Spinal cord (tissue), 10 donors: ENCODE measurements at places on chromosomes 11 and 22. TPM values are rescaled to one million over a fixed set of nuclear protein-coding genes. Genes with fewer than 3 reads are reported as not detected.

The MPZL2 gene
- total RNA-seq: 50.6 TPM

The SYT13 gene
- 21.5 TPM for total RNA-seq

The GSTT2B gene
- 5.5 TPM for total RNA-seq

The CFAP68 gene
- total RNA-seq: 12.9 TPM

The GLYAT gene
- 0.10 TPM for total RNA-seq

The CD3D gene
- total RNA-seq: not detected

The MOB2 gene
- total RNA-seq: 16.0 TPM

DNA sequence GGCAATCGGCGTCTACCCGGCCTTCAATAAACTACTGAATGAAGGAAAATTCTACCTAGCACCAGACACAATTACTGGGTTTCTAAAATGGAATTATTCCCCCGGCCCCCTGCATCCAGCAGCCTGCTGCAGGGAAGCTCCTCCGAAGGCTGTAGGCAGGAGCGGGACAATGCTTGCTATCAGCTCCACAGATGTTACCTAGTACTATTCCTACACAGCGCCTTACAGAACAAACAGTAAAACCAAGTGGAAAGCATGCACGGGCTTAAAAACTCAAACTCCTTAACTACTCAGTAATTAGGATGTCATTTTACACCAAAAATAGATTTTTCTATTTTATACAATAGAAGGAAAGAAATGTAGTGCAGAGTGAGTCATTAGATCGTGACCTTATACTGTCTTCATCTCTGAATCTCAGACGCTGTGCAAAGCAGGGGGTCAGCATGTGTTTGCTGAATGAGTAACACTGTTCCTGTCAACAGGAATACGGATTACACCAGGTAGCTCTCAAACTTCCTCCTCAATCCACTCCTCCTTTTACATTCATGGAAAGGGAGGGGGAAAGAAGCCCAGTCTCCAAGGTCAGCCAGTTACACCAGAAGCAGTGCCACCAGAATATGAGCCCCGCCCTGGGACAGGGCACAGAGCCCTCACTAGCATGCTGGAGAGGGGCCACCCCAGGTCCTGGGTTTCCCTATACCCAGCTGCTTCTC, 74.9 kb downstream of the PACSIN2 start:
- H3K4me3 ChIP-seq: no peak overlapping the region
- H3K36me3 ChIP-seq: peaks cover 1% of the 10 kb centered on the region
- H3K27ac ChIP-seq: peak overlapping the region; percentile 71
- no peak for DNase-seq
- H3K4me1 ChIP-seq: peaks cover 19% of the 10 kb centered on the region
- H3K27me3 ChIP-seq: no peaks in the 10 kb centered on the region

GRCh38 chr11:63380130-63380529, 10.5 kb downstream of the SLC22A9 start:
- DNase-seq: no peak
- H3K27me3 ChIP-seq: no peaks in the 10 kb centered on the region
- H3K36me3 ChIP-seq: no peaks in the 10 kb centered on the region
- H3K4me3 ChIP-seq: no peak overlapping the region

DNA sequence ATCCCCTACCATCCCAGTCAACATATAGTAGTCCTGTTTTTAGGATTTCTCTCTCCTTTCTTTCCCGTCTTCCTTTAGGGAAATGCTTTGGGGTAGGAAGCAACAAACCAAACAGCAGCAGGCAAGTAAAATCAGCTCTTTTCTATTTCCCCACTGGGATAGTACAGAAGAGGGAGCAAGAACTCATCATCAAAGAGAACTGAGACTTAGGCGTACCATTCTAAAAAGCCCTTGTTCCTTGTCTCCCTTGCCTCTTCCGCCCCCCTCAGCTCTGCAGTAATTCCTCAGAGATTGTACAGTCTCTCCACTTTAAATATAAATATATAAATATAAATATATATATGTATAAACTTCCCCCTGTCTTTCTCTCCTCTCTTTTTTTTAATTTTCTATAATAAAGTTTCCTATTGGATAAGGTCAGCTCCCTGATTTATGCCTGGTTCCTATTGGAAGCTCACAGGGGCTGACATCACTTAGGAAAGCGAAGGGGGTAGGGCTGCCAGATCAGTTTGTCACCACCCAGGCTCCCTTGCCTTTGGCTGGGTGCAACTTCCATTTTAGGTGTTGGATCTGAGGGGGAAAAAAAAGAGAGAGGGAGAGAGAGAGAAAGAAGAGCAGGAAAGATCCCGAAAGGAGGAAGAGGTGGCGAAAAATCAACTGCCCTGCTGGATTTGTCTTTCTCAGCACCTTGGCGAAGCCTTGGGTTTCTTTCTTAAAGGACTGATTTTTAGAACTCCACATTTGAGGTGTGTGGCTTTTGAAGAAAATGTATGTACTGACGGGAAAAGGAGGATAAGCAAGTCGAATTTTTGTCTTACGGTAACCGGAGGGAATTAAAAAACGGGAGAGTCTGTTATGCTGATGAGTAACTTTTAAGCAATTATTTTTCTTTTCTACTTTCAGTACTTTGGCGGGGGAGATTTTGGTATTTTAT, at the start of gene CTNND1:
Gene CTNND1, plus strand, starts transcription at position 502 of the 934 bp plus-strand sequence. CDS start 29,677 bp downstream, outside the sequence.
- peak; percentile 92 for DNase-seq
- H3K4me1 ChIP-seq: peaks cover 13% of the 10 kb centered on the region
- H3K36me3 ChIP-seq: no peaks in the 10 kb centered on the region
- peak within 1 kb of the TSS; percentile 94 for H3K4me3 ChIP-seq
- H3K27ac ChIP-seq: peak within 1 kb of the TSS; percentile 99

- DNase-seq: no peak
- H3K27ac ChIP-seq: peak overlapping the region; percentile 64
- H3K36me3 ChIP-seq: no peaks in the 10 kb centered on the region
- H3K4me1 ChIP-seq: peaks cover 44% of the 10 kb centered on the region
These were observed 85.7 kb downstream of the SNX19 start for GRCh38 chr11:130830566-130830965.

DNA sequence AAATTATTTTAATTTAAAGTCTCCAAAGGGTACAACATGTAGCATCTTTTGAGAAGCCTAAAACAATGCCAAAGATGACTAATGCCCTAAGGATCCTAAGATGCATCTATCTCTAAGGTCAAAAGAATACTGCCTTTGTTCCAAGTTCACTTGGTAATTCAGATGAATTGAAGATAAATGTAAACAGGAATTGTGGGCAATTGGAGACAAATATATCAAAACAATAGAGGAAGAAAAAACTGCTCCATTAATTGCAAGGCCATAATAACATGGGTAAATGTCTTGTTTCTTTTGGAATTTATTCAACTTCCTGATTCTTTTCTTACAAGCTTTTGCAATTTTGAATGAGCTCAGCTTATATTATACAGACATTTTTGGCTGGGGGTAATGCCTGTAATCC, 338.6 kb downstream of the TTC28 start:
- H3K27ac ChIP-seq: no peak overlapping the region
- no peaks in the 10 kb centered on the region for H3K4me1 ChIP-seq
- H3K27me3 ChIP-seq: no peaks in the 10 kb centered on the region
- no peak for DNase-seq

DNA sequence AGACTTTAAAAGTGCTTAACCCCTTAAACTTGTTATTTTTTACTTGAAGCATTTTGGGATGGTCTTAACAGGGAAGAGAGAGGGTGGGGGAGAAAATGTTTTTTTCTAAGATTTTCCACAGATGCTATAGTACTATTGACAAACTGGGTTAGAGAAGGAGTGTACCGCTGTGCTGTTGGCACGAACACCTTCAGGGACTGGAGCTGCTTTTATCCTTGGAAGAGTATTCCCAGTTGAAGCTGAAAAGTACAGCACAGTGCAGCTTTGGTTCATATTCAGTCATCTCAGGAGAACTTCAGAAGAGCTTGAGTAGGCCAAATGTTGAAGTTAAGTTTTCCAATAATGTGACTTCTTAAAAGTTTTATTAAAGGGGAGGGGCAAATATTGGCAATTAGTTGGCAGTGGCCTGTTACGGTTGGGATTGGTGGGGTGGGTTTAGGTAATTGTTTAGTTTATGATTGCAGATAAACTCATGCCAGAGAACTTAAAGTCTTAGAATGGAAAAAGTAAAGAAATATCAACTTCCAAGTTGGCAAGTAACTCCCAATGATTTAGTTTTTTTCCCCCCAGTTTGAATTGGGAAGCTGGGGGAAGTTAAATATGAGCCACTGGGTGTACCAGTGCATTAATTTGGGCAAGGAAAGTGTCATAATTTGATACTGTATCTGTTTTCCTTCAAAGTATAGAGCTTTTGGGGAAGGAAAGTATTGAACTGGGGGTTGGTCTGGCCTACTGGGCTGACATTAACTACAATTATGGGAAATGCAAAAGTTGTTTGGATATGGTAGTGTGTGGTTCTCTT, 2.8 kb downstream of the MALAT1 start:
- H3K27ac ChIP-seq: peak overlapping the region; percentile 99
- DNase-seq: no peak
- H3K4me3 ChIP-seq: peak overlapping the region; percentile 75
- H3K4me1 ChIP-seq: peaks cover 18% of the 10 kb centered on the region
- no peaks in the 10 kb centered on the region for H3K27me3 ChIP-seq

GRCh38 chr22:49083607-49084006, 744.1 kb downstream of the BRD1 start:
- H3K4me3 ChIP-seq: no peak overlapping the region
- H3K27ac ChIP-seq: no peak overlapping the region
- peaks cover 22% of the 10 kb centered on the region for H3K4me1 ChIP-seq
- no peak for DNase-seq
- H3K36me3 ChIP-seq: no peaks in the 10 kb centered on the region

DNA sequence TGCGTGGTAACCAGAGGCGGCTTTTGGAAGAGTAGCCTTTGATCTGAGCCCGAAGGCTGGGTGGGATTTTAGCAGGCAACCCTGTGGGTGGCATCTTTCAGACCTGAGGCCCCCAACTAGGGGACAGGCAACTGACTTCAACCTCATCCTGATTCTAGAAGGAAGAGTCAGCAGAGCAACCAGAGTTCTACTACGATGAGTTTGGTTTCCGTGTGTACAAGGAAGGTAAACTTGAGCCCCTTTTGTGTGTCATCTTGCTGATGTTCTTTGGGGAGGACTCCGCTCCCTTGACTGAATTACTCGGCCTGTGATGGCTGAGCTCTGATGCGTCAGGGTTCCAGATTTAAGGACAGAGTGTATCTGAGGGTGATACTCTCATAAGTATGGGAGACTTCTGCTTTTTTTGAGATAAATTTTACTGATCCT, 31.6 kb downstream of the SGSM3 start:
- no peak overlapping the region for H3K4me3 ChIP-seq
- DNase-seq: no peak
- H3K27me3 ChIP-seq: no peaks in the 10 kb centered on the region
- no peak overlapping the region for H3K27ac ChIP-seq
- peaks cover 53% of the 10 kb centered on the region for H3K36me3 ChIP-seq

DNA sequence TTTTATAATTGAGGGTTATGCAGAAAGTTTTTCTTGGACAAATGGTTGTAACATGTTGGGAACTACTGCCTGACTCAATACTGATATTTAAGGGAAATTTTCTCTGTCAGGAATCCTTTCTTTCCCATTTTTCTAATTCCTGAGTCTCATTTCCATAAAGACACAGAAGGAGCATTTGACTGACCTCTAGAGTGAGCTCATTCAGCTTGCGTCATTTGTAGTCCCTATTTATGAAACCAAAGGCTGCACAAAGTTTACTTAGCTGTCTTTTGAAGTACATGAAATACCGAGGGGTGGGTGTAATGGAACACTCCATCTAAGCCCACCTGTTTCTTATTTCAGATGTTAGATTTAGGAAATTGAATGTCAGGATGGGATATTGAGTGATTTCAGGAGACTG, 359.5 kb upstream of the C11orf87 start:
- H3K4me1 ChIP-seq: no peaks in the 10 kb centered on the region
- no peak overlapping the region for H3K27ac ChIP-seq
- DNase-seq: no peak
- H3K36me3 ChIP-seq: no peaks in the 10 kb centered on the region
- no peaks in the 10 kb centered on the region for H3K27me3 ChIP-seq

GRCh38 chr11:1750481-1750839, at the start of gene IFITM10:
Gene IFITM10, minus strand, starts transcription at chr11:1750595. Its CDS starts 153 bp downstream, at chr11:1750442.
- H3K4me3 ChIP-seq: peak within 1 kb of the TSS; percentile 21
- H3K27me3 ChIP-seq: peaks cover 7% of the 10 kb centered on the region
- H3K4me1 ChIP-seq: peaks cover 60% of the 10 kb centered on the region
- peaks cover 63% of the 10 kb centered on the region for H3K36me3 ChIP-seq
- DNase-seq: no peak

DNA sequence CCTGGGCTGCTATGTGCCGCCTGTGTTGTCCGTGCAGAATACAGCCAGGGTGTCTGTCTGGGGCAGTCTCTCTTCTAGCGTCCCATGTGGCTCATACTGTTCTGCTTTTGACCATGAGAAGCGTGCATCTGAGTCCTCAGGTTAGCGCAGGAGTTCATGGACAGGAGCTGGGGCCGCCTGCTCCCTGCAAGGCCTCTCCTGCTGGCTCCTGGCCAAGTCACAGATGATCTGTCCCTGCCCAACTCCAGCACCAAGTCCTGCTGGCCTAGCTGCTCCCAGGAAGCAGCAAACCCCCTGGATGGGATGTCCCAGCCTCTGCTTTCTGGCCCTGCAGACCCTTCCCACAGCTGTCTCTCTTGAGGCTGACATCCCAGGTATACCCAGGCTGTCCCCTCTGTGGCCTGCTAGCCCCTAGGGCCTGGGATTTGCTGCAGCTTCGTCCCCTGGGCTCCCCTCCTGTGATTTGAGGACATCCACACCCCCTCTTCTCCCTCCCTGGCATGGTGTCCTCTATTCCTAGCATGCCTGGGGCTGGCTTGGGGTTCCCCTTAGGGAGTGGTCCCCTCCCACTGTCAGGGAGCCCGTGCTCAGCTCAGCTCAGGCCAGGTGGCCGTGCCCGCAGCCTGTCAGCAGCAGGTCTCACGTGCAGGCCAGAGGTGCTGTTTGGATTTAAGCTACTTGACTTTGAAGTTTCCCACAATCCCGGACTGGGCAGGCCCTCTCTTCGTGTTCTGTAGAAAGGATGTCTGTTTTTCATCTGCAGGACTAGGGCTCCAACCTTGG, 17.8 kb downstream of the PRR5 start:
- no peaks in the 10 kb centered on the region for H3K27me3 ChIP-seq
- no peak for DNase-seq
- peaks cover 27% of the 10 kb centered on the region for H3K36me3 ChIP-seq
- H3K27ac ChIP-seq: no peak overlapping the region
- no peak overlapping the region for H3K4me3 ChIP-seq

GRCh38 chr11:35142481-35143075, 3.6 kb downstream of the CD44 start:
- H3K4me3 ChIP-seq: no peak overlapping the region
- H3K27ac ChIP-seq: no peak overlapping the region
- peaks cover 20% of the 10 kb centered on the region for H3K27me3 ChIP-seq
- no peaks in the 10 kb centered on the region for H3K36me3 ChIP-seq
